Natural killer cell (primary cell): ENCODE measurements at places on chromosomes 4 and X.

DNA sequence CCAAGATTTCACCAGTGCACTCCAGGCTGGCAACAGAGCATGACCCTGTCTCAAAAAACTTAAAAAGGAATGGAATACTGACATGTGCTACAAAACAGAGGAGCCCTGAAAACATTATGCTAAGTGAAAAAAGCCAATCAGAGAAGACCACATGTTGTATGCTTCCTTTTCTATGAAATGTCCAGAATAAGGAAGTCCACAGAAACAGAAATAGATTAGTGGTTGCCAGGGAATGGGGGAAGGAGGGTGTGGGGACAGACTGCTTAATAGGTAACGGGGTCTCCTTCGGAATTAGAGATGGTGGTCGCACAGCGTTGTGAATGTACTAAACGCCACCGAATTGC is 30.1 kb upstream of the KIAA0232 start:
- no peak for DNase-seq

GRCh38 chrX:124347242-124347641 is 879 bp downstream of the SH2D1A start:
- peak; percentile 54 for DNase-seq

- DNase-seq: no peak
Measured at GRCh38 chr4:17624821-17625220, 10.4 kb downstream of the MED28 start.

GRCh38 chr4:112127803-112128202 is 17.5 kb upstream of the FAM241A start:
- DNase-seq: no peak

- DNase-seq: no peak
Measured at GRCh38 chr4:109010521-109010920, 247.7 kb upstream of the ETNPPL start.

DNA sequence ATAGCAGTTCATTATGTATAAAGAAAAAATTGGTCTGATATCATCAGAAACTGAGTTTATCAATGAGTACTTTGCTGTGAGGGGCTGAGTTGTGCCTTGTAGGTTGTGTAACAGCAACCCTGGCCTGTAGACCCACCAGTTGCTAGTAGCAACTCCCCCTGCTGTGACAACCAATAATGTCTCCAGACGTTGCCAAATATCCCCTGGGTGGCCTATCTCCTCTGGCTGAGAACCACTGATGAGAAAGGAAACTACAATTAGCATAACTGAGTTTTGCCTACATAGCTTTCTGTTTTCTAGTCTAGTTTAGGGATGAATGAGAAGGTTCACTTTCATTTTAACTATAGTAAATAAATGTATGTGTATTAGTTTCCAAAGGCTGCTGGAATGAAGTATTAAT is 234.1 kb downstream of the CPE start:
- no peak for DNase-seq

- DNase-seq: no peak
Measured at GRCh38 chr4:69995526-69996016, at the start of gene STATH. TSS of gene STATH (plus strand) at chr4:69995966. CDS start at chr4:69998438, 2,472 bp downstream.

DNA sequence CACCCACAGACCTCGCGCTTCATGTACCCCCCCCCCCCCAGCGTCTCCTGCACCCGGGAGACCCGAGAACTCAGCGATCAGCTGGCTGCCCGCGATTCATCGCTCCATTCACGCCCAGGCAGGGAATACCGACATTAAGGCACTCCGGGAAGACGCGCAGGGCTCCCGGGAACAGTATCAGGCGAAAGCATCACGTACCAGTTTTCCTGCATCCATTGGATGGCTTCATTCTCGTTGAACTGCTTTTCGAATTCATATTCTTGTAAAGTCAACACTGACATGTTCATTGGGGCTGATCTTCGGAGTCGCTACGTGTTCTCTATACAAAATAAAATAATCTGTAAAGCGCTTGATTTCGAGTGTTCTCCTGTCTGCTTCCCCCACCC is 373 bp downstream of the ELOVL6 start:
- no peak for DNase-seq

- no peak for DNase-seq
Measured at GRCh38 chr4:5973486-5974220, 44.6 kb downstream of the C4orf50 start.

- no peak for DNase-seq
Measured at GRCh38 chr4:130143656-130144055, 1047.7 kb downstream of the C4orf33 start.

DNA sequence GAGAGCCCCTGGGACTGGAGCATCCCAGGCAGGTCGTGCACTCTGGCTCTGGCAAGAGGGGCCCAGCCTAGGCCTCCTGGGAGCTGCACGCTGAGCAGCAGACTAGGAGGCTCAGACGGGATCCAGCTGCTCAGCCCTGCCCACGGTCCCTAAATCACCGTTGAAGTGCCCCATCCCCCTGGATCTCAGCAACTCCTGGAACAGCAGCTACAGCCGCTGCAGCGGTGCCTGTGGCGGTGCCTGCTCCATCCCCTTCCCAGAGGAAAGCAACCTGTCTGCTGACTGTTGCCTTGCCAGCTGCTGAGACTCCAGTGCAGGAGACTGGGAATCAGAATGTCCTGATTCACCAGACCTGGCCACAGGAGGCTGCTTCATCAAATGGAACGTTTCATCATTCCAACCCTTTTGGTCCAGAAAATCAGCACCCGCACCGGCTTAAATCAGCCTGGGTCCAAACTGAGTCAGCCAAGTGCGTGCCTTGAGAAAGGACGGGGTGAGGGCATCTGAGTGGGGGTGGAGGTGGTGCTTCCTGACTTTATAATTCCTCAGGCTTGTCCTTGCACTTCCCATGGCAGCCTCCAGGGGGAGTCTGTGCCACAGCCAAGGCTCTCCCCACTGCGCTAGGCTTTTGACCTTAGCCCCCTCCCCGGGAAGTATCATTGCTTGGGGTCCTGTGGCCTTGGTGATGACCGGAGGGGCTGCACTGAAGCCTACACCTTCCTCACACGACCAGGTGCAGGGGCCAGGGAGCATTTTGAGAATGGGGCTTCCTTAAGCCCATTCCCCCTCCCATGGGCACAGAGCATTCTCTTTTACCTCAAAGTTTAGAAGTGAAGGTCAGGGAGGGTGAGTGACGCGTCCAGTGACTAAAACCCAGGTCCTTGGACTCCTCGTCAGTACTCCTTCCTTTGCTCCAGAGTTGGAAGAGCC is 6.5 kb downstream of the ZNF185 start:
- peak; percentile 55 for DNase-seq

- no peak for DNase-seq
Measured at GRCh38 chr4:65071564-65071963, 598.7 kb downstream of the EPHA5 start.

- DNase-seq: no peak
Measured at GRCh38 chr4:36004204-36004851, 240.0 kb downstream of the ARAP2 start.

DNA sequence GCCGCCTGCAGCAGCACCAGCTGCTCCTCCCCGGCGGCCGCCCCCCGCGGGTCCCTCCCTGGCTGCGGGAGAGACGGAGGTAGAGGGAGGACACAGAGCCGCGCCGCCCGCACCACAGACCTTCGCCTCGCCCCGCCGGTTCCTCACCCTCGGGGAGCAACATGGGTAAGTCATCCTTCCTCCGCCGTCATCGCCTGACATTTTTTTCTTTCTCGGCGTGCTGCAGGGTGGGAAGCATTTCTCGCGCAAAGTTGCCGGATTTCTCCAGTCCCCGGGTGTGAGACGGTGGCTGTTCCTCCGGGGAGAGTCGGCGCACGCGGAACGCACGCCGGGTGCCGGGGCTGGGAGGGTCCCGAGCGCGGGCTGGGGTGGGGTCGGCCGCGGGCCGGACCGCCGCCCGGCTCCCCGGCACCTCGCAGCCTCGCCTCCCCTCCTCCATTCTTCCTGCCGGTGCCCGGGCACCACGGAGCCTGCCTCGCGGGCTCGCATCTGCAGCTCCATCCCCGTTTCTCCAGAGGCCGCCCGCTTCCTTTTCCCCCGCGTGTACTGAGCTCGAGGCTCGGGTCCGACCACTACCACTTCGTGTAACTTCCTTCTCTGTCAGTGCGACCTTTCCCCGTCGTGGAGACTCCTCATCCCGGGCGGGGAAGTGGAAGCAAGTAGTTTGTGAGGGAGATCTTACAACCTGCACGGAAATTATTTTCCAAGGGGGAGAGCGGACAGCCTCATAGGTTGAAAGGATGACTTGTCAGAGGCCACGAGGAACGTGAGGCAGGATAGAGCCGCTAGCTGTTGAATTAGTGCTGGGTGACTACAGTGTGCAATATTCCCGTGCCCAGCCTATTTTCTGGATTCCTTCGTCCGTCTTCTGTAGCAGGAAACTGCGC is 464 bp downstream of the RAP1GDS1 start:
- peak; percentile 49 for DNase-seq

- DNase-seq: no peak
Measured at GRCh38 chr4:187208651-187209050, 485.0 kb upstream of the FAT1 start.

DNA sequence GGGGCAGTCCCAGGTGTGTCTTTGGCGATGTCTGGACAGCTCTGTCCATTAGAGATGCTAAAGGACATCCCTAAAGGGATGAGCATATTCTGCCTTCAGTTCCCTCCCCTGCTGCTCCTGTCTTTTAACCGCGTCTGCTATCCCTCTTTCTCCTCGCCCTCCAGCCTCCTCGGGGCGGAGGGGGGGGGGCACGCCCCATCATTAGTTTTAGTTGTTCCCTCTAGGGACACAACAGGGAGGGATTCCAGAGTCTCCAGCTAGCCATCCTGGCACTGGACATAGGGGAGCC is 1.1 kb downstream of the MSL3 start:
- no peak for DNase-seq

DNA sequence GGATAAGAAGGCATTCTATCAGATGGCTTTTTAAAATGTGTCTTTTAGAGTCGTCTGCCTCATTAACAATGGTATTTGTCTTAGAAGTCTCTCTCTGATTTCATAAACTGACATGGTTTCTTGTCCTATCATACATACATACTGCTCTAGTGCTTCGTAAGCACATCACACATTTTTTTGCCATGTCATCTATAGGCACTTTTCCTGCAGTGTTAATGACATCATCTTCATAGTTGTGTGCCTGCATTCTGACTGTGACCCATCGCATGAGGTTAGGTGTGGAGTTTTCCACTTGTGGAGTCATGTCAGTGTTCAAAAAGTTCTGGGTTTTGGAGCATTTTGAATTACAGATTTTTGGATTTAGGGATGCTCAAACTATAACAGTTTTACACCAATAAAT is 361.6 kb upstream of the SPOCK3 start:
- no peak for DNase-seq

DNA sequence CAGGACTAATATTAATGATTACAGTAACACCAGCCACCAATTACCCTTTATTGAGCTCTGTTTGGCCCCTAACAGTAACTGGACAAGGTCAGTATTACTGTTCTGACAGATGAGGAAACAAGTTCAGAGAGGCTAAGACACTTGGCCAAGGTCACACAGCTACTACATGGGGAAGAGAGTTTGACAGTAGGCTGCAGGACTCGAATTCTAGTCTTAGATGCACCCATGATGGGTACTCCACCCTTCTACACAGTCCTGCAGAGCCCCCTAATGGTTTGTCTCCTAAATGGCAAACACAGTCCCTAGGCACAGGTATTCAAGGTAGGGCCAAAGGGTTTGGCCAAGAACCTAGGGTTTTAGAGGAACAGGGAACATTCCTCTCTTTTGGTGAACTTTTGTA is 93.9 kb downstream of the NSUN7 start:
- peak; percentile 41 for DNase-seq

- no peak for DNase-seq
Measured at GRCh38 chrX:3312109-3312508, 34.3 kb downstream of the MXRA5 start.

- DNase-seq: no peak
Measured at GRCh38 chr4:56570041-56570440, 64.5 kb downstream of the ARL9 start.

DNA sequence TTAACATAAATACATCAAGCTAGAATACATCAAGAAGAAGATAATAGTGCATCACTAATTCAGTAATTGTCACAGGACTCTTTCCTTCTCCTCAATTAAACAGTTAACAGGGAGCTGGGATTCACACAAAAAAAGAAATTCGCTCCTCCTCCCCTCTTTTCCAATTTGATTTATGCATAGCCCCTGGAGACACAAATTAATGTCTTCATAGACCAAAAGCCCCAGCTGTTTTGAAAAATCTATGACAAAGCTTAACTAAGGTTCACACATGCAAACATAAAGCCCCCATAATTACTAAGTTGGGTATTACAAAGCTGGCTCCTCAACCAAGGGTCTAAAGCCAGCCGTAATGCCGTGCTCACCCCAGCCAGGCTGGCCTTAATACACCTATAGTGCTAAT is 61.2 kb downstream of the ENOX2 start:
- DNase-seq: no peak

GRCh38 chr4:88283661-88284438 is 511 bp downstream of the PPM1K start:
- DNase-seq: peak; percentile 64

- no peak for DNase-seq
Measured at GRCh38 chrX:12673487-12673886, 117.7 kb upstream of the PRPS2 start.

DNA sequence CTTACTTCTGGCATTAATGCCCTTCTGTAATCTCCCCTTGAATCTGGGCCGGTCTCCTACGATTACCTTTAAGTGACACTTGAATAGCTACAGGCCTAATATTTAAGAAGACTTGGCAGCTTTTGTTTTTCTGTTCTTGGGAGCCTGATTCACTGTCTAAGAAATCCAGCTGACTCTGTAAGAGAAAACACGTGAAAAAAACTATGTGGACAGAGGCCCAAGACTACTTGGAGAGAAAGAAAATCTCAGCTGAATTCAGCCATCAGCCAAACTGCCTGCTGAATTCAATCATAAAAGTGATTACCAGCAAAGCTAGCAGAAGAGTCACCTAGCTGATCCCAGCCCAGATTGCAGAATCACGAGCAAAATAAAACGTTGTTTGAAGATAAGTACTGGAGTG is 521.2 kb downstream of the MID1IP1 start:
- DNase-seq: no peak

GRCh38 chr4:75995727-75996126 is 5.0 kb upstream of the SDAD1 start:
- DNase-seq: no peak

- no peak for DNase-seq
Measured at GRCh38 chr4:94545296-94545695, 93.6 kb downstream of the PDLIM5 start.

DNA sequence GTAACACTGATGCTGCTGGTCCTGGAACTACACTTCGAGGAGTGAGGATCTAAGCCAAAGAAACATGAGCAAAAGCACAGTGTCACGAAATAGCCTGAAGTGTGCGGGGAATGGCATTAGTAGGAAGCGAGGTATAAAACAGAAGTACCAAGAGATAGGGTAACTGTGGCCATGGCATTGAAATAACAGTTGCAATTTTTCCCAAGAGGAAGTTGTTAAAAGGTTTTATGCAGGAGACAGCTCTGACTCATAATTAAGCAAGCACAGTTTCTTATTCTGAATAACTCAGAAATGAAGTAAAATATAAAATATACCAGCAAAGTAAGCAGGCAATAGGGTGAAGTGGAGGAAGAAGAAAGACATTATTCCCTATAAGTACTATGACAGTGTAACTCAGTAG is 90.3 kb upstream of the TMEM150C start:
- no peak for DNase-seq

GRCh38 chrX:1388651-1389050 is 3.3 kb downstream of the SLC25A6 start:
- DNase-seq: no peak
